ENCODE measurements at places on chromosomes 1 and 21. TPM values are rescaled to one million over a fixed set of nuclear protein-coding genes. Genes with fewer than 3 reads are reported as not detected.

The LCA5L gene
- total RNA-seq, result 1.7 TPM

The RNF223 gene
- 0.39 TPM for total RNA-seq

The KRTAP19-3 gene
- total RNA-seq, result not detected

The S100A14 gene
- 0.36 TPM for total RNA-seq

Measured in A549 treated with DMSO at 1 μM for 4 hours (cell line).